Fibroblast of the aortic adventitia (primary cell): ENCODE measurements at places on chromosomes 7 and 10. TPM values are rescaled to one million over a fixed set of nuclear protein-coding genes. Genes with fewer than 3 reads are reported as not detected.

GDF2 gene
- not detected in 2 replicates for total RNA-seq

GRCh38 chr10:88916986-88917385 lies 35.6 kb downstream of the ACTA2 start:
- DNase-seq = no peak

GRCh38 chr10:12644380-12645144 lies 295.2 kb downstream of the CAMK1D start:
- DNase-seq = no peak

LEP gene
- total RNA-seq = under 0.01 TPM in 1 of 2 replicates, not detected in the other

COL28A1 gene
- 0.09 TPM in 1 of 2 replicates, not detected in the other for total RNA-seq

DNA sequence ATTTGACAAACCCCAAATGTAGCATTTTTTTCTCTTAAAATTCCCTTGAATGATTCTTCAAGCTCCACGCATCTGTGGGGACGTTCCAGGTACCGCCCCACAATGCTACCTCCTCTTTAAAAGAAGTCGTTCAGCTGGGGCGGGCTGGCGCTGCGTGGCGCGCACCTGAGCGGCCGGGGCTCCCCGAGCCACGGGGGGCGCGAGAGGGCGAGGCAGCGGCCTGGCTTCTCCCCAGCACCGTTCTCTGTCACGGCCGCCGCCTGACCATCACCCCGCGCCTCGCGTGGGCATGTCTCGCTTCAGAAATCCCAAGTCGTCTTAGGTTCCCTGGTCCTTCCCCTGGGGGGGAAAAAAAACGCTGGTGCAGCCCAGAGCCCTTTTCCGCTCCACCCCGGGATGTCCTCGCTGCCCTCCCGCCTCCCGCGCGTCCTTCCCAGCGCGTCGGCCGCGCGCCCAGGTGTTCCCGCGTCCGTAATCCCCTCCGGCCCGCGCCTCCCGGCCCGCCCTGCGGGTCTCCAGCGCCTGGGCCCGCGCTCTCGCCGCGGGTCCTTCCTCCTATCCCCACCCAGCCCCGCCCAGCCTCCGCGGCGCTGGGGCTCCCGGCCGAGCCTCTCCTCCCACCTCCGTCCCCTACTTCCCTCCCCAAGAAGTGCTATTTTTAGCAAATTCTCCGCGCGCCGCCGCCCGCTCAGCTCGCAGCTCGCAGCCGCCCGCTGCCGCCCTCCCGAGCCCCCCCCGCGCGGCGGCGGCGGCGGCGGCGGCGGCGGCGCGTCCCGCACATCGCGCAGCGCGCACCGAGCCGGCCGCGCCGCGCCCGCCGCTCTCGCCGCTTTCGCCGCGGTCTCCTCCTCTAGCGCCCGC lies 58.7 kb upstream of the PRPS1L1 start:
- DNase-seq = peak; percentile 14

DNAH11 gene
- total RNA-seq = 2.7 TPM in 1 of 2 replicates, not detected in the other

PLEKHS1 gene
- total RNA-seq = not detected in 2 replicates

GRCh38 chr10:4671451-4672145 lies 154.4 kb upstream of the AKR1E2 start:
- no peak for DNase-seq

GRCh38 chr10:61899997-61900828 lies 1.3 kb upstream of the ARID5B start:
- DNase-seq = peak; percentile 84

DNA sequence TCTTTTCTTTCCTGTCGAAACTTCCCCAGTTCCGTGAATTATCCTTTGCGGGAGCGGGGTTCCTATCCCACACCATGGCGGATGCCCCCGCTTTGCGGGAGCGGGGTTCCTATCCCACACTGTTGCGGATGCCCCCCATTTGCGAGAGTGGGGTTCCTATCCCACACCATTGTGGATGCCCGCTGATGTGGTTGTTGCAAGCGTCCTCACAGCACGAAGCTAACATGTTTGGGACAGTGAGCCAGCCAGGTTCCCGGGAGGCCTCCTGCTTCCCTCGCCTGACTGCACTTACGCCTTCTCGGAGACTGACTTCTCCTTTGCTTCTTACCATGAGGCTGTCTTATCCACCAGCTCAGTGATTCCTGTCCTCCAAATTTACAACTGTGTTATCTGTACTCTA lies 134.7 kb downstream of the VIPR2 start:
- no peak for DNase-seq

HOXA2 gene
- total RNA-seq = 0.16 and 3.6 TPM in 2 replicates

- DNase-seq = no peak
Observed at GRCh38 chr10:114544045-114544659, 113.9 kb downstream of the ABLIM1 start.

GRCh38 chr10:131901181-131901829 lies 497 bp downstream of the PPP2R2D start:
- peak; percentile 19 for DNase-seq

GRCh38 chr7:79593866-79594301 lies 140.4 kb upstream of the MAGI2 start:
- DNase-seq = peak; percentile 52

- DNase-seq = no peak
Observed at GRCh38 chr10:120710076-120710475, 141.1 kb upstream of the WDR11 start.

DNA sequence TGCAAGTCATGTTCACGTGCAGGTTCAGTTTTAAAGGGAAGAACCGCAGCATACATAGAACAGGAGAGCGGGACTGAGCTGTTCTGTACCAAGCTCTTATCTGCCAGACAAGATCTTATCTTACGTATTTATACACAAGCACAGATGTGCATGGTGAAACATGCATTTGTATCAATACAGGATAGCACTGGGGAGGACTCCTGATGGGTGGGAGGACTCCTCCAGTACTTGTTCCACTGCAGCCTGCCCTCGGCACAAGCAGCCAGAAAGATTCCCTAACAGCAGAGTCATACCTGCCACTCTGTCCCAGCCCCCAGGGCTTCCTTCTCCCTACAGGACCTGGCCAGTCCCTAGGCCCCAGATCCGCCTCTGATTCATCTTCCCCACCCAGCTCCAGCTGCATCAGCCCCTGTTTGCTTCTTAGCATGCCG lies 13.2 kb upstream of the PRKCQ start:
- DNase-seq = no peak

GARIN1A gene
- total RNA-seq = 1.2 and 3.1 TPM in 2 replicates

ST8SIA6 gene
- total RNA-seq = 0.09 TPM in 1 of 2 replicates, not detected in the other

DNA sequence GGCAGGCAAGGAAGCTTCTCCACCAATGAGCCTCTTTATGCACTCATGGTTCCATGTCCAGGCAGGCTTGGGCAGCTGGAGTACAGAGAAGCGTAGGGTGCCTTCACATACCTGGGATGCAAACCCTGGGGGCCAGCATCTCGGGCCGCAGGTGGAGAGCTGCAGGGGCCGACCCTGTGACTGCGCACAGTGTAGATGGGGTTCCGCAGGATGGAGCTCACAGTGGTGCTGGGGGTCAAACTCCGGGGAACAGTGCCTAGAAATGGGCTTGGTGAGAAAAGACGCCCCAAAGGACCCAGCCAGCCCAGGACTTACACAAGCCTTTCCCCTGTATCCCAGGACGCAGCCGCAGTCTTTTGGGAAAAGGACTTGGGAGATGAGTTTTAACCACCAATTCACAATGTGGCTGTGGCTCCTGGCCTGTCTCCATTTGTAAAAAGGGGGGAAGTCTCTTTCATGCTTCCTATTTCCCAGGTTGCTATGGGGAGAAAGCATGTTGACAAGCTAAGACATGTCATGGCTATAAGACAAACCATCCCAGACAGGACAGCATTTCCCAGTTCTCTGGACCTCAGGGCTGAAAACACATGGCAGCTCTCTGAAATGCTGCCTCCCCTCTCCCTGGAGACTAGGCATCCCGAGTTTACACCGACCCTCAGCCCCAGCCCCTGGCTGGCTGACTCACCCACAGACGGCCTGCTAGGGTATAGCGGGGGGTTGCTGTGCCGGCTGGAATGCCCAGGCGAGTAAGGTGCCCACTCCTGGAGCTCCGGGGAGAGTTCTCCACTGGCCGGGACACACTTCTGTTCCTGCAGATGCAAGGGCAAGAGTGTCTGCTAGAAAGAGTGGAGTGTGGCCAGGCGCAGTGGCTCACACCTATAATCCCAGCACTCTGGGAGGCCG lies 107.1 kb downstream of the DLG5 start:
- DNase-seq = no peak

DNA sequence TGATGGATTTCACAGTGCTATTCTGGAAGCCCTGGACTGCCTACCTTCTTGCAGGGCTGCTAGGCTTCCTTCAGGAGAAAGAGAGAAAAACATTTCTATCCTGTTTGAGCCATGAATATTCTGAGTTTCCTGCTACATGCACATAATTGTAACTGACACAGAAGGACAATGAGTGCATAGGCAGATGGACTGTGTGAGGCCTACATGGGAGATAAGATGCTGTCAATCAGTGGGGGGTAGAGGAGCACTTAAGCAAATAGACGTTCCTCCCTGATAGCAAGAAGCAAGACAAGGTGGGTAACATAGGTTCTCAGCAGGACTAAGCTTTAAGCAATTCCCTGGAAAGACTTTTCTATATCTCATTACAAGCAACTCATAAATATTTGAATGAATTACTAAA lies 11.6 kb downstream of the ALDH18A1 start:
- DNase-seq = no peak

GRCh38 chr7:67990003-67990402 lies 993.4 kb downstream of the TYW1 start:
- DNase-seq = no peak

RET gene
- 0.08 and 0.27 TPM in 2 replicates for total RNA-seq

SORBS1 gene
- total RNA-seq = 0.36 and 0.74 TPM in 2 replicates

DNA sequence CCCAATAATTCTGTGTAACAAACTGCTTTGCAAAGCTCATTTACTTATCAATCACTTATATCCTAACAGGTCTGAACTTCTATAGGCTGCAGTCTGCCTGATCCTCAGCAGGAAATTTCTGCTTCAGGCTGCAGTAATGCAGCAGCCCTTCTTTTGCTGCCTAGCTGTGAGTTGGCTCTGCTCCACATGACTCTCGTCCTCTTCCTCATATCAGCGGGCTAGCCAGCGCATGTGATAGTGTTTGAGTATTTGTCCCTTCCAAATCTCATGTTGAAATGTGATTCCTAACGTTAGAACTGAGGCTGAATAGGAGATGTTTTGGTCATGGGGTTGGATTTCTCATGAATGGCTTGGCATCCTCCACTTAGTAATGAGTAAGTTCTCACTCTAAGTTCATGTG lies 387.8 kb downstream of the SEMA3D start:
- peak; percentile 21 for DNase-seq

GRCh38 chr7:149823191-149823630 lies 15.0 kb upstream of the ZNF862 start:
- no peak for DNase-seq

DNA sequence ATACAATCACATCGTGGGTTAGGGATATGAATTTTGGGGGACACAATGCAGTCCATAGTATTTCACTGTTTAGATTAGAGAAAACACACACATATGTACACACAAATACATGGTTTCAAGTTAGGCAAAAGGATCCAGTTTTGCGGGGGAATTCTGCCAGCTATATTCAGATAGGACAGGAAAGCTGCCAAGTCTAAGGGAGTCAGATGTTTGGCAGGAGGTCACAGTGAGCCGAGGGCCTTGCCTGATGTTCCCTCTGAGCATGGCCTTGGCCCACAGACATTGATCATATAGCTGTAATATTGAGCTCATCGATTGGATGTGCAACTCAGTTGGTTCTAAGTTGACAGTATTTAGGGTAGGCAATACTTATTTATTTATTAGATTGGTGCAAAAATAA lies 122.8 kb downstream of the ADRA2A start:
- no peak for DNase-seq

DNA sequence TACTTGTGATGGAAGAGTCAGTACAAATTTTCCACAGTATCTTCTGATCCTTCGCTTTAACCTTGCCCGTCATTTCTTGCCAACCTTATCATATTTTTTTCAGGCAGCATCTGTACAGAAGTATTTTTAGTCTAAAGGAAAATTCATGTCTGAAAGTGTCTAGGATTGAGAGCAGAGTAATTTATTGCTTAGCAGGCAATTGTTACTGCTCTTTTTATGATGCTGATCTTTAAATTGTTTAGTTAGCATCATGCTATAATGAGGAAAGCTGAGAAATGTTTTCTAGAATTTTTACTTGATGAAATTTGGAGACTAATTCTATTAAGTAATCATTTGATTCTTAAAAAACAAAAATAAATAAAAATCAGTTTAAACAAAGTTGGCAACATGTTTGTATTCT lies 20.6 kb downstream of the KAT6B start:
- DNase-seq = no peak
